ENCODE measurements at places on chromosomes 5 and 9.

DNA sequence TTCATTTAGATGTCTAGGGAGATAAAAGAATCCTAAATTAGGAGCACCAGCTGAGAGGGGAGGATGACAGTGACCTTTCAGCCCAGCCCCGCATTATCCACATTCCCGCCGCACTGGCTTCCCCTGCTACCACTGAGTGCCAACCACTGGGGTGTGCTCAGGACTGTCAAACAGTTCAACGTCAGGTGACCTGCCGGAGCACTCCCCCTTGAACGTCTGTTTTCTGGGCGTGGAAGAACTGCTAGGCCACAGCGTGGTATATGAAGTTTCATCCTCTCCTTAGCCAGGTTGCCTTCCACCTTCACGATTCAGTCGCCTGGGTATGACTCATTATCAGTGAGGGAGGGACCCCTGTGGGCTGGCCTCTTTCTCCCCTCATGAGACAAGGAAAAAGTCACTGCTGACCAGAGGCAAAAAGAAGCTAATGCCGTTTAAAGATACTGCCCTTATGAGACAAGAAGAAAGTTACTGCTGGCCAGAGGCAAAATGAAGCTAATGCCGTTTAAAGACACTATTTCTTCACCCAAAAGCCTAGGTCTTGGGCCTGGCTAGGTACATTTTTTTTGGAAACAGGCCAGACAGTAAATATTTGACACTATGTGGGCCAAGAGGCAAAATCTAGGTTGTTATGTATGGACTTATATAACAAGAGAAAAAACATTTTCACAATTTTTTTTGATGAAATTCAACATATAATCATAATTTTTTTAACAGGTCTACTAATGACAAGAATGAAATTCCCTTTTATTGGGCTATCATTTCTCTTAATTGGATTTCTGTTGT is 4.6 kb downstream of the NMRK1 start:
- DNase-seq: no peak

- DNase-seq: no peak
These were observed 29.4 kb downstream of the RHOBTB3 start for GRCh38 chr5:95760273-95761191.

- DNase-seq: no peak
These were observed 47.1 kb downstream of the UGCG start for GRCh38 chr9:111943746-111944145.

GRCh38 chr5:148801682-148802276 is 24.6 kb upstream of the ADRB2 start:
- DNase-seq: no peak

DNA sequence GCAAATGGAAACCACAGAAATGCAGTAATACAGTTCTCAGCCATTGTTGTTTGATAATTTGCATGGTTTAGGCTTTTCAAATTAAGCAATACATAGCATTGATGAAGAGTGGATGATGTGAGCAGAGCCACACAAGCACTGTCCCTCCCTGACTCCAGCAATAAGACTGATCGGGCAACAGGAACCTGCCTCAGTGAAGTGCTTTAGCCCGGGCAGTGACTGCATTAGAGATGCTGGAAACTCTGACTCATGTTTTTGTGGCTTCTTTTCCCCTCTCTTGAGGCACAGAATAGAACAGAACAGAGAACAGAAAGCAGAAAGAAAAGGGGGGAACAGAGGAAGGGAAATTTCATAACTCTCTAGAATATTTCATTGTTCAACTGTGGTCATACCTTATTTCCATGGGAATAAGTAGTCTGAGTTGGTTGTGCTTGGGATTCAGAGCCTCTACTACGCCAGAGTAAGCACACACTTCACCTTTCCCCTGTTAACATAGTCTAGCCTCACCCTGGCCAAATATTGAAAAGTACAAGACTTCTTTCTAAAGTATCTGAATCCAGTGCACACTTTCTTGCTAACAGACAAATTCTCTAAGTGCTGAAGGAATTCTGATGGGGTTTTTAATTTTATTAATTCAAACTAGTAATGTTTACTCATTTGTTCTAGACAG is 164.8 kb upstream of the VCAN start:
- DNase-seq: no peak

- DNase-seq: no peak
These were observed 796 bp upstream of the PDLIM7 start for GRCh38 chr5:177498013-177498787.

- DNase-seq: no peak
These were observed 4.8 kb downstream of the RAD50 start for GRCh38 chr5:132561601-132562000.

DNA sequence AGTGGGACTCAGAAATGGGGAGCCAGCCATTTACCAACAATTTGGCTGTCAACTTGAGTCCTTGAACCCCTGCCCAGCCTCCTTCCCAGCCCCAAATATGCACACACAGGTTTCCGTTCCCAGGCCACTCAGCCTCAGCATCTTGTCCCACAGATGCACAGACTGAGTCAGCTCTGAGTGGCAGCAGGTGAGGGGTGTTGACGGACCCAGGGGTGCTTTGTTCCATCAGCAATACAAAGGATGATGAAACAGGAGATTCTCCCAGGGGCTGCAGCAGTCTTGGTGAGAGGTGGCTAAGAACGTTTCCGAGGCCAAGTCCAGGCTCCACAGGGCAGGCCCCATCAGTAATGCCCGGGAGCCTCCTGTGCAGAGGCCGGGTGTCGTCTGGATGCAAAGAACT is 4.9 kb upstream of the OLFM1 start:
- no peak for DNase-seq

DNA sequence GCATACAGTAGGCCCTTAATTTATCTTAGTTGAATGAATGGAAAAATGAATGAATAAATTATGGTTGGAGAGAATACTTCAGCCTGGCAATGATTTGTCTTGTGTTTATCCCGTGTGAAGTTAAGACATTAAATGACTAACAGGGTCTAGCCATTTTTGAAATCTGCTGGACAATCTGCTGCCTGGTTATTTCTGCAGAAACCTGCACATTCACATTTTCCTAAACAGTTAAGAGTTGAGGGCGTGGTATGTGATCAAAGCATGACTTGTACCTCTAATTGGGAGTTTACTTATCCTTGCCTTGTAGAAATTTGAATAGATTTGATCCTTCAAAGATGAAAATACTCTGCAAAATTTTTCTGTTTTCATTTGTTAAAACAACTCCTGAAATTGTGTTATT is 34.6 kb upstream of the NDFIP1 start:
- no peak for DNase-seq

- DNase-seq: no peak
These were observed 130.1 kb downstream of the C5orf15 start for GRCh38 chr5:133838286-133838685.

GRCh38 chr5:111829701-111830100 is 72.7 kb upstream of the NREP start:
- DNase-seq: no peak

GRCh38 chr5:133405275-133406034 is 206.9 kb downstream of the FSTL4 start:
- no peak for DNase-seq

DNA sequence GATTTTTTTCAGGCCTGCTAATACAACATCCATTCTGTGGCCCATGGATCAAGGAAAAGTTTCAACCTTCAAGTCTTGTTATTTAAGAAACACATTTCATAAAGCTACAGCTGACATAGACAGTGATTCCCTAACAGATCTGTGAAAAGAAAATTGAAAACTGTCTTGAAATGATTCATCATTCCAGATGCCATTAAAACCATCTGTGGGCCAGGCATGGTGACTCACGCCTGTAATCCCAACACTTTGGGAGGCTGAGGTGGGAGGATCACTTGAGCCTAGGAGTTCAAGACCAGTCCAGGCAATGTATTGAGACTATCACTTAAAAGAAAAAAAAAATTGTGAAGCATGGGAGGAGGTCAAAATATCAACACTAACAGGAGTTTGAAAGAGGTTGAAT is 6.0 kb downstream of the RAPGEF6 start:
- no peak for DNase-seq

- DNase-seq: peak; percentile 16
These were observed 36.6 kb upstream of the RAPGEF1 start for GRCh38 chr9:131776473-131776872.

DNA sequence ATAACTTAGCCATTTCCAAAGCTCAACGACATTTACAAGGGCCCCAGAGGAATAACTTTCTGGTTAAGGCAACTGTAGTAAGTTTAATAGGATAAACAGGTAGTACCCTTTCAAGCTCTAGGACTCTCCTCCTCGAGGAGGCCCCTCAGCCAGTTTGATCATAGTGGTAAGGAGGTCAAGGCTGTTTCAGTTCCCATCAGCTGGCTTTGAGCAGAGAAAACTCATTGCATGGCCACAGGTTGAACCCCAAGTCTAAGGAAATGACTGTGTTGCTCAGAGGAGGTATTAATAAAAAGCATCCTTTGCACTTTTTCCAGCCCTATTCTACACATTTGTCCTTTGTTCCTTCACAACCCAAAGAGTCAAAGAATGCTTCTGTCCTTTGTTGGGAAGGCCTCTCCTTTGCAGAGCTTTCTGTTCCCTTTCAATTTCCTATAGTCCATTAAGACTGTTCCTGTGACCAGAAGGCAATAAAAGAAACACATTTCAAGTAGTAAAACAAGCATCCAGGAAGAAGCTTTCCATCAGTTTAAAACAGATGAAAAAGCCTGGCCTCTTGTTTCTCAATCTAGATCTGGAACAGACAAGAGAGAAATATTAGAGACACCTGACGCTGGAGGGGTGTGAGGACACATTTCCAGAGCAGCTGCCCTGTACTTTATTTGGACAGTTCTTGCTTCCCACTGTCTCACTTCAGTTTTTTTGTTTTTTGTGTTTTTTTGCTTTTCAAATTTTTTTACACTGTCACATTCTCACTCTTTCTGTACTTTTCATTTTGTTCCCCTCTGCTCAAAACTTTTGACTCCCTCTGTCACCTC is 54.1 kb downstream of the PRRC1 start:
- no peak for DNase-seq

- DNase-seq: no peak
These were observed 144.7 kb downstream of the SSBP2 start for GRCh38 chr5:81606150-81606549.

DNA sequence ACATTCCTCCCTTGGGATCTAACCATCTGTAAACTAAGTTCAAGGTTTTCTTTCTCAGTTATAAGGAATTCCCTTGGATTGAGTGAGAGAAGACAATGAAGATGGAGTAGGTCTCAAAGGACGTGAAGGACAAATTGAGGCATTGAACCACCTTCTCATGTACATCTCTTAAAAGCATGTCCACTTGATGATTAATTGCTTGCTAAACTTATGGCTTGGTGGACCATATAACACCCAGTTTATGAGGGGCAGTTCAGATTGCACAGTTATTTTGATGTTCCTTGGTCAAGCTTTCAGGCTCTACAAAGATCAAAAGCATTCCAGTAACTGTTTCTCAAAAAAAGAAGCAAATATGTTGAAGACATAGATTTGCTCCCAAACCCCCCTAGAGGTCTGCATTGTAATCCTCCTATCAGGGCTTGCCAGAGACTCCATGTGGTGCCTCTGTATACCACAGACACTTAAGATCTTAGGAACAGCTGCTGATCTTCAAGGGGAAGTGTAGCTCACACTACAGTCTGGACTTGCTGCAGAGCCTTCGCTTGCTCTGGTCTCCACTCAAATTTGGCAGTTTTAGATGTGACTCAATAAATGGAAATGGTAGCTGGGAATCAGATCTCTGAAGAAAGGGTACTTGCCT is 56.9 kb upstream of the ALDH1A1 start:
- DNase-seq: no peak

GRCh38 chr5:68224509-68225187 is 9.1 kb downstream of the PIK3R1 start:
- DNase-seq: no peak

GRCh38 chr5:128528637-128529255 is 9.3 kb downstream of the FBN2 start:
- no peak for DNase-seq

GRCh38 chr5:52784737-52785136 is 3.0 kb upstream of the ITGA1 start:
- DNase-seq: no peak

- DNase-seq: no peak
These were observed 13.4 kb downstream of the CFAP95 start for GRCh38 chr9:69834056-69834455.

DNA sequence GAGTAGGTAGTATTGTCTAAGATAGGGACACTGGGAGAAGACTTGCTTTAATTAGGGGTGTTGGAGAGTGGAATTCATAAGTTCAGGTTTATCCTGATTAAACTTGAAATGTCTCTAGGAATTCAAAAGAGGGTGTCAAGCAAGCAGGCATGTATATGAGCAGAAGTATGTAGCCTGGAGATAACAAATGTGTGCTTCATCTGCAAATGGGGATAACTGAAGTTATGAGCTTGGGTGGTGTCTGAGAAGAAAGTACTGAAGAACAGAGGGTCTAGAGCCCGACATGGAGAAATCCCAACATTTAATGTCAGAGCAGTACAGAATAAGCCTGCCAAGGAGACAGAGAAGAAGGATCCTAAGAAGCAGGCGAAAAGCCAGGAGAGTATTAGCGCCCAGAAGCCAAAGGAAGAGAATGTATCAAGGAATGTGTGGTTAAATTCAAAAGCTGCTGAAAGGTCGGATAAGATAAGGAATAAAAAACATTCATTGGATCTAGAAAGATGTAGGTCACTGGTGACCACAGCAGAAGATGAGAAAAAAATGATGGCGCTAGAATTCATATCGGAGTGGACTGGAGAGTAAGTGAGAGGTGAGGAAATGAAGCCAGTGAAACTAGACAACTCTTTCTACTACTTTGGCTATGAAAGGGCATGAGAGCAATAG is 401.5 kb upstream of the PIK3R1 start:
- DNase-seq: no peak

DNA sequence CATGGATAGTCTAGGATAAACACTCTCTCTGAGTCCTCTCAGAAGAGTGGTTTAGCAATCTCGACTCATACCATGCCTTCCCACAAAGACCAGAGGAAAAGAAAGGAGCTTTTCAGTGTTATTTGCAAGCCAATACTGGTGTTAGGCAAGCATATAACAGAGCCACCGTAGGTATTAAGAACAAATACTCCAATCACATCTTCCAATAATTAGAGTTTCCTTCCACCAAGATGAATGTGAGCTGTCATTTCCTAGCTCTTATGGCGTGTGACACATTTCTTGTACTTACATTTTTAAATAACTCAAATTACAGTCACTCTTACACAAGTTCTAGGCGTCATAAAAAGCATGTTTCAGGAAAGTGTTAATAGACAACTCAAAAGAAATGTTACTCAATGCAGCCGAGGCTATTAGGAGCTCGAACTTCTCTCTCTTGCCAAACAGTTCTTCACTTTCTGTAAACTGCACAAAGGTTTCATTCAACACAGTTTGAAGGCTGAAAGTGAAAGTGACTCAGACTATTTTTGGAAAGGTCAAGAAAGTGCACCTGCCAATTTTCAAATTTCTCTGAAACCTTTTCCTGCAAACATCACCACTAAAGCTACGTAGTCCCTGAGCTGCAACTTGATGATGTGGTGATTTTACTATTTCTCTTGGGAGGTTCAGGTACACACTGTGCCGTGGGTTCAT is 153.8 kb downstream of the AUH start:
- no peak for DNase-seq

- peak; percentile 28 for DNase-seq
These were observed 74.5 kb downstream of the MAPKAP1 start for GRCh38 chr9:125632321-125633115.

DNA sequence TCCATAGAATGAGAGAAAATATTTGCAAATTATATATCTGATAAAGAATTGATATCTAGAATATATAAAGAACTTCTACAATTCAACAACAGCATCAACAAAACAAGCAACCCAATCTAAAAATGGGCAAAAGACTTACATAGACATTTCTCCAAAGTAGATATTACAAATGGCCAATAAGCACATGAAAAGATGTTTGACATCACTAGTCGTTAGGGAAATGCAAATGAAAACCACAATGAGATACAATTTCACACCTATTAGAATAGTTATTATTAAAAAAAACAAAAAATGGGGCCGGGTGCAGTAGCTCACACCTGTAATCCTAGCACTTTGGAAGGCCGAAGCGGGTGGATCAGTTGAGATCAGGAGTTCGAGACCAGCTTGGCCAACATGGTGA is 24.4 kb downstream of the CATSPER3 start:
- DNase-seq: no peak

Measured in activated T-cell treated with anti-CD3 and anti-CD28 coated beads for 48 hours (primary cell).